Stimulated activated CD4-positive, alpha-beta T cell treated with anti-CD3 and anti-CD28 coated beads, Interleukin-1b, Interleukin-23, amount 100 ng/mL, for 48 hours (primary cell): ENCODE measurements at places on chromosomes 1 and 21.

GRCh38 chr1:233513431-233513830 lies 100.5 kb upstream of the KCNK1 start:
- DNase-seq = no peak

GRCh38 chr1:204042516-204042915 lies 30.4 kb upstream of the SOX13 start:
- DNase-seq = no peak

DNA sequence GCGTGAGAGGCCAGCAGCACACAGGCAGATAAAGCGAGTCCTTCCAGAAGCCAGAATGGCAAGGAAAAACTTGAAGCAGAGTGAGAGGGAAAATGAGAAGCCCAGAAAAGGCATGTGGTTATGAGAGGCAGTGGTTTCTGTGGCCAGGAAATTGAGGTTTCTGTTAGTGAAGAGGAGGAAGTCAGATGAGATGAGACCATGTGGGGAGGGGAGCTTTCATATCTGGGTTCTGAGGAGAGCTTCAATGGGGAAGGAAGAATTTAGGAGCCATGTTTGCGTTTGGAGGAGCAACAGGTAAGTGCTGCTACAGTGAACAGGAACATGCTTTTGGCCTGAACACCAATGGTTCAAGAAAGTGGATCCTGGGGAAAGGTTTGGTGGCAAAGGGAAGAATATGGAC lies 6.1 kb upstream of the CD1A start:
- no peak for DNase-seq

- no peak for DNase-seq
Observed at GRCh38 chr1:211920141-211920572, 89.6 kb upstream of the LPGAT1 start.

- DNase-seq = peak; percentile 35
Observed at GRCh38 chr1:247415423-247416361, at the start of gene NLRP3. Gene NLRP3 (plus strand): TSS chr1:247416173. CDS start chr1:247418801, 2,628 bp downstream.

DNA sequence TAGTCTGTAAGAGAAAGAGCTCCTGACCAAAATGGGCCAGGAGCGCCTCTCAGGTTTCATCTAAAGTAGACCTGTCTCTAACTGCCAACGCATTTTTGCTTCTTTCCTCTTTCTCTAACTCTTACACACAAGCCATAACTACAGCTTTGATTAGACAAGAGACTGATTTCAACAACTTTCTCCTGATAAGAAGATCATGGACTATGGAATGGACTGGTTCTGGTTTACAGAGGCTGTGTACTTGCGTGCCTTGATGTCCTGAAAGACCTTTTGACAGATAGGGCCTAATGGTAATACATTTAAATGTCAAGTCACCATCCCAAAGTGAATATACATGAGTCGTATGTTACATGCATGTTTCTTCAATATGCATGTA lies 3.7 kb upstream of the SETD4 start:
- DNase-seq = no peak

DNA sequence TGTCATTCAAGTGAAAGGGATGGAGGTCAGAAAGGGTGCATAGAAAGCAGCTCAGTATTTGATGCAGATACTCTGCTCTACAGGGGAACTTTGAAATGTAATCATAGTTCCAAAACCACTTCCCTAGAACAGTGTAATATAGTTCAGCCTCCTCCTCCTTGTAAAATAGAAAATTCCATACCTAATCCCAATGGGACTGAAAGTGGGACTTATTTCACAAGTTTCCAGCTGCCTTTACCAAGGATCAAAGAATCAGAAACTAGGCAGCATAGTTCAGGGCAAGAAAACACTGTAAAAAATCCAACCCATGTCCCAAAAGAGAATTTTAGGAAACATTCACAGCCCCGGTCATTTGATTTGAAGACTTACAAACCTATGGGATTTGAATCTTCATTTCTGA lies 8.1 kb upstream of the TMCO2 start:
- no peak for DNase-seq

DNA sequence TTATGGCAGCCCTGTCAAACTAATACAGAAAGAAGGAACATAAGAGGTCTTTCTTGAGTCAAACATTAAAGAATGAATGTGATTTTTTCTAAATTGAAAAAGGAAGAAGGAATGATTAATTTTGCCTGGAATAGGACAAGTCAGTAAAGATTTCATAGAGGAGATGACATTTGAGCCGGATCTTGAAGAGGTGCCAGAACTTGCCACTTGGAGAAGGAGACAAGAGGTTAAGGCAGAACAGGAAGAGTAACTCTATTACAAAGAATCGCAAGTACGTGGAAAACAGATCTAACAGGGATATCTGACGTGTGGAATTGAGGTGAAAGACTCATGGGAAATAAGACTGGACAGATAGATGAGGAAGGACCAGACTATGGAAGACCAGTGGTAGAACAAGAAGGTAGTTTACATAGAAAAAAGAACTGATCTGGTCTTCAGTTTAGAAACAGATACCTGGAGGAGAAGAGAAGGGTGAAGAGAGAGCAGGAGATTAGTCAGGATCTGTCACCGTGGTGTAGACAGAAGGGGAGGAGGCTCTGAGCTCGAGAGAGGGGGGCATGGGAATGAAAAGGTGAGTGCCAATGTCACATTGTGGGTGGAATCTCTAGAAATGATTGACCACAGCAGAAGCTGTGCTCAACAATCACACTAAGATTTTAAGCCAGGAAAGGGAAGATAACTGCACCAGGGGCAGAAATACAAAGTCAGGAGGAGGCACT lies 32.5 kb downstream of the RHOU start:
- DNase-seq = no peak
